ENCODE measurements at places on chromosomes 3 and 15.
A peak's percentile ranks its signal among the peaks of the same experiment; 100 is the strongest.

DNA sequence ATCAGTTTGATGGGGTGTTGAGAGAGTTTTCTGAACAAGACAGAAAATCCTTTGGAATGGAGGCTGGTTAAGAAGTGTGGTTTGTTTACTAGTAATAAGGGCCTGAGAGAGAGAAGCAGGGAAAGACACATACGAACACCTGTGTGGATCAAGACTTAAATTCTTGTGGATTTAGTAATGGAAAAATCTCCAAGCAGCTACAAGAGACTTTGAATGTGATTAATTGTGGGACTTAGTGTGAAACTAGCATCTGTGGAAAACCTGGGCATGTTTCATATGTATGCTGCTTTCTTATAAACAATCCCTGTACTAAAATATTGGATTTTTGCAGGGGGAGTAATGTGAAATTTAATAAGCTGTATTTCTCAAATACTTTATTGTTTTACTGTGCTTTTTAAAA, 399.1 kb downstream of the SI start:
- DNase-seq = no peak

DNA sequence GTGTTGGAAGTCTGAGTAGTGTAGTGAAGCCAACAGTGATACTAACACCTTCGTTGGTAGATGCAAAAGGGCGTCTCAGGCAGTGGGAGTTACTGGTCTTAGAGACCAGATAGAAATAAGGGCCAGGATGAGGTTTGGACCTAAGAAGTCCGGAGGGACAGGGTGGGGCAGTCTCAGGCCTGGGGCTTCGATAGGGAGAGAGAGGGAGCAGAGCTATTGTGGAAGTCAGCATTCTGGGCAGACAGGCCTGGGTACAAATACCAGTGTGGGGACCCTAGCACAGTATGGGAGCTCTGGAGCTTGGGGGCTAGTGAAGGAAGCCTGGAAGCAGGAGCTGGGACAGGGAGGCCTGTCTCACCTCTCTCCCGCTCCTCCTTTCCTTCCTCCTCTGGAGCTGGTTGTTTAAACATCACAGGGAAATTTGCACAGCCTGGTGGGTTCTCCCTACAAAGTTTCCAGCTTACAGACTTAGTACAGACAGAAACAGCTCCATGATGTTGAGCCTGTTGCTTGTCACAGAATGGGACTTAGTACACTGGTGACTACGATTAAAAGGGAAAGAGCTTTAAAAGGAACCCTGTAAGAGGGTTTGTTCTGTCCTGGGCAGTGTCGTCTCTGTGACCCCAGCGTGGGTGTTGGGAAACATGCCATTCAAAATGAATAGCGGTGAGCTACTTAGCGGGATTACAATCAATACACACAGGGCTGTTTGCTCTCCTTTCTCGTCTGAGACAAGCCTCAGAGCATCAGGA, 76.4 kb upstream of the TNFAIP8L3 start:
- DNase-seq = no peak

GRCh38 chr3:30622790-30623189, 16.4 kb downstream of the TGFBR2 start:
- no peak for DNase-seq

GRCh38 chr3:18232317-18232716, 192.8 kb downstream of the SATB1 start:
- DNase-seq = no peak

DNA sequence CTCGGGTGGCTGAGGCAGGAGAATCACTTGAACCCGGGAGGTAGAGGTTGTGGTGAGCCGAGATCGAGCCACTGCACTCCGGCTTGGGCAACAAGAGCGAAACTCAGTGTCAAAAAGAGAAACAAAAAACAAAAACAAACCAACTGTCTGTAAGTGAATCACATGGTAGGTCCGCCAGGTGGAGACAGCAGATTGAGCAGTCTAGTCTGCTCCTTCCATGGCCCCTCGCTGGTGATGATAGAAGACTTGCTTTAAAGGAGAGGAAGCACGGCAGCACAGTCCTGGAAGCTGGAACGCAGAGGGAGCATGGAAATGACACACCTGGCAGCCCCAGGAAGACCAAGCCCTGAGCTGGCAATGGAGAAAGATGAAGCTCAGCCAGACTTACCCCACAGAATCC, 31.4 kb upstream of the MGLL start:
- no peak for DNase-seq

DNA sequence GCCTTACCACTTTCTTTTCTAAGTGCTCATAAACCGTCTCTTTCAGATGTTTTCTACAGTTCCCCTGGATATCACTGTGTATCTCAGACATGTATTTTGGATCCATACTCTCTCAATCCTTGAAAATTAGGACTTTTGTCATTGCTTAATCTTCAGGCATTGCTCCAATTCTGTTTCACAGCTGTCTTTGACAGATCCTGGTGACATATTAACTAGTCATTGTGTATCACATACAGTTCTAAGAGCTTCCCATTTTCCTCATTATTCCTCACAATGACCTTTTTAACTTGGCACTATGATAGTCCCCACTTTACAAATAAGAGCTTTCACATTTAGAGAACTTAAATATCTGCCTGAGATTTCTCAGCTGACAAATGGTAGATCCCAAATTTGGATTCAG, 151.7 kb downstream of the CLSTN2 start:
- no peak for DNase-seq

GRCh38 chr3:168620854-168621253, 525.1 kb upstream of the GOLIM4 start:
- DNase-seq = peak; percentile 33

DNA sequence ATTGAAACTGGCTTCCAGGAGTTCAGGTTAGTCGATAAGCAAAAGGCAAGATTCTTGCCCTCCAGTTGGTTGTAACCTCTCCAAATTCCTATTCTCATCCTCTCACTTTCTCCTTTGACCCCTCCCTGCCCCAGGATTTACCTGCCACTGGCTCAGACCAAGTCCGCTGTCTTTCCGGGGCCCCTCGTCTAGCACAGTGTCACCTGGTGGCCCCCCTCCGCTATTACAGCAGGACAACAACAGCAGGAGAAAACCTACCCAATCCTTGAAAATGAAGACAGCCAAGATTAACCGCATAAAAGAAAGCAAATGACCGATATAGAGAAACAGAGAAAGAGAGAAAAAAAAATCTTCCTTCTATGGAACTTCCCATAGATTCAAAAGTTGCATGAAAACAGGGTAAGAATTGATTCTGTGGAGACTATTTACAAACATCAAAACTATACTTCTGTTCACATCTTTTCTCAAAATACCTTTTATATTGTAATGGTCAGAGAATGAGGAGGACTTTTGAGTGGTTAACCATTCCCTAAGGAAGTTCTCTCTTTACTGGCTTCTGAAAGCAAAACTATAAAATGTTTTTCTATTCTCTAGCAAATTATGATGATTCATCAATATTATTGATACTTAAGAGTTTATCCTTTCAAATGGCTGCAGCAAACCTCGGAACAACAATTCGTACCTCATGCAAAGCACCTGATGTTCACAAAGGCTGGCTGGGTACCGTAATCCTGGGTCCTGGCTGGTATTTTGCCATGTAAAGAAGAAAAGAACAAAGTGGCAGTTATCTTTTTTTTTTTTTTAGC, 10.0 kb upstream of the ST8SIA2 start:
- no peak for DNase-seq

- DNase-seq = no peak
Measured at GRCh38 chr3:29718661-29719065, 437.8 kb downstream of the RBMS3 start.

- DNase-seq = no peak
Measured at GRCh38 chr3:103968131-103968530, 1398.6 kb upstream of the ALCAM start.

- DNase-seq = no peak
Measured at GRCh38 chr3:71728632-71729342, 3.6 kb upstream of the EIF4E3 start.

DNA sequence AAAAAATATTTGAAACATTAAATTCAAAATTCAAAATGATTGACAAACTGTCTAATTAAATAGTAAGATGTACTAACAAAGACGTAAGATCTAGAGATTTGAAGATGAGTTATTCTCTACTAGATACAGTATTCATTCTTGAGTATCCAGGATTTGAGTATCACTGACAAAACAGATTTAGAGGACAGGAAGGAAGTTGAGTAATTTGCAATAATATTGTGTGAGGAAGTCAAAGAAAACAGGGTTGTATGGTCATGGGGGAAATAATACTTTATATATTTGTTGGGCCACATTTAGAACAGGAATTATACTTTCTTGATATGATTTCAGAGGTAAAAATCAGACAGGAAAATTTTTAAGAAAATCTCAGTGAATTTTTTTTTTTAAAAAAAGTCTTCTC, 393.1 kb upstream of the CDIN1 start:
- no peak for DNase-seq

DNA sequence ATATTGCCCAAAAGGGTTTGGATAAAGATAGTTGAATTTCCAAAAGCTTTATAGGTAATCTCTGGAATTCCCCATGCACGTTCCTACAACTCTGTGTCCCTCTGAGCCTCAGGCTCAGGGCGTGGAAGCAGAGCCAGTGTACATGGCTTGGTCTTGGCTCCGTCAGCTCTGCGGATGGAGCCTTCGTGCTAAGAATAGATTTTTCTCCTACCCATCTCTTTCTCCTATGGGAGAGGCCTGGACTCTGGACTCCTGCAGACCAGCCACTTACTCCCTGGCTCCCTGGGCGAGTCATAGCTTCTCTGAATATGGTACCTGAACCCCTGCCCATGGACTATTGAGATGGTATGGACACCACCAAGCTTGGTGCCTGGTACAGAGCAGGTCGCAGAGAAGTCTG, 99.9 kb downstream of the EEFSEC start:
- no peak for DNase-seq

DNA sequence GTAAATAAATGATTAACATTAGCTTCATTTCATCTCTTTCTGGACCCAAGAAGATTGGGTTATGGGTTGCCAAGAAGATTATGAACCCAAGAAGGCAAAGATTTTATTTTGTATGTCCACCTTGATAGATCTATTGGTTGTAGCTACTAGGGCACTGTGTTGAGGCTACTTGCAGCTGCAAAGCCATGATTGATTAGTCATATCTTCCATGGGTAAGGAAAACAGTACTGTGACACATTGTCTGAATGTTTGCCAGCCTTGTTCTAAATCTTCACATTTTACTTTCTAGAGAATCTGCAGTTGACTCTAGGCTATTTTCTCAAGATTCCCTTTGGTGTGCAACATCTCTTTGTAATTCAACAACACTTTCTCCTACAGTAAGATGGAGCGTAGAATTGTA, 229.2 kb upstream of the KCNH8 start:
- DNase-seq = no peak

- DNase-seq = no peak
Measured at GRCh38 chr3:123301331-123302184, 99.8 kb downstream of the SEC22A start.

DNA sequence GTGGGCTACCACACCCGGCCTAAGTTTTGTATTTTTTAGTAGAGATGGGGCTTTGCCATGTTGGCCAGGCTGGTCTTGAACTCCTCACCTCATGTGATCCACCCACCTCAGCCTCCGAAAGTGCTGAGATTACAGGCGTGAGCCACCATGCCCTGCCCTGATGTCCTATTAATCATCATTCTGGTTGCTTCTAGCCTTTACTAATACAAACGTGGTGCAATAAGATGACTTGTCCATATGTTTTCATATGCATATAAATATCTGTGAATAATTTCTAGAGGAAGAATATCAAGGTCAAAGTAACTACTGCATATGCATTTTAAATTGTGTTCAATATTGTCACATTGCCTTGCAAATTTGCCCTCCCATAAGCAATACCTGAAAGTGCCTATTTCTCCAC, 25.5 kb upstream of the PDHB start:
- no peak for DNase-seq

DNA sequence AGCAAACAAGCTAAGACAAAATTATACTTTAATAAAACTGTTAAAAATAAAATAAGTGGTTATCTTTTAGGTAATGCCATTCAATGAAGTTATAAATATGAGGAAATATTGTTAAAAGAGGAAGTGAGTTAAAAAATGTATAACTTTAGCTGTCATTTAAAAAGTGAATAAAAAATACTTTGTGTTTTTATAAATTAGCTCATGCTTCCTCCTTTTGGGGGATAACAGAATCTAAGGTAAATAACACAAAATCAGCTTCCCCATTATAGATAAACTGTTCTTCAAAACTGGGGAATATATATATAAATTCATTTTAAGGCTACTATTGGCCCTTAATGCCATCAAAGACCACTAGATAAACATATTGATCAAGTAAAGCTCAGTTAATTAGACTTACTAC, 113.7 kb upstream of the AADACL2 start:
- DNase-seq = peak; percentile 30

- no peak for DNase-seq
Measured at GRCh38 chr3:84442533-84442932, 516.3 kb upstream of the CADM2 start.

DNA sequence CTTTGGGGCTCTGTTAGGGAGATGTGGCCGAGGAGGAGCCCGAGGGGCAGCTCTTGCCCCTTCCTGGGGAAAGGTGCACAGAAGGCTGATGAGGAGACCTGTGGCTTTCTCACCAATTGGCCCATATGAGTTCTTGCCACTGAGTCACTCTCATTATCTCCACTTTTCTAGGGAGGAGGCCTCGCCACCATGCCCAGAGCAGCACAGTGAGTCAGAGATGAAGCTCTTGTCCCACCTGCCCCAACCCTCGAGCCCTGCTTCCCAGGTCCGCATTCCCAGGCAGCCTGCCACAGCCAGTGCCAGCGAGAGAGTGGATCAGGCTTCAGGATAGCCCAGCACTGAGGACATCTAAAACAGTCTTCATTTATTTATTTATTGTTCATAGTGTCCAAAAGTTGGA, 53.5 kb downstream of the AMOTL2 start:
- DNase-seq = no peak

GRCh38 chr15:52247461-52247860, 48.1 kb downstream of the MYO5C start:
- peak; percentile 34 for DNase-seq

DNA sequence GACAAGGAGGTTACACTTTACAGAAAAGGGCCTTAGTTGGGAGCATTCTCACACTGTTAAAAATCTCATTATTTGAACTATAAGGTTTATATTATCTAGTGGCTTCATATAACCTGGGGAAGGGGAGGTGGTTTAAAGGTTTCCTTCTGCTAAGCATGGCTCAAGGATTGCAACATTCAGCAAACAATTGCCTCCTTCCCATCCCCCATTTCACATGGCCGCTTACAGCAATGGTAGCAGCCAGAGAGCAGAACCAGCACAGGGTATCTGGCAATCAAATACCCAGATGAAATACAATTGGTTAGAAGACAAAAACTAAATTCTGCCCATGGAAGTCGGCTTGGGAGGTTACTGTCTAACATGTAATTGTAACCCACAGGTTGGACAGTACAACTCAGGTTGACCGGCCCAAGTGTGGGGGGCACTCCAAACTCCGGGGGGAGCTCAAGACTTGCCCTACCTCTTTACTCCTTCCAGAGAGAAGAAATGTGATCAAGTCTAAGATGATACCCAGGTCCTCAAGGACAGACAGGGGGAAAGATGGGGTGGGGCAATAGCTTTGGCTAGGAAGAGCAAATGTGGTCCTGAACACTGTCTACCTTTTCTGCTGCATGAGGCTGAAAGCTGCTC, 15.5 kb downstream of the ETV5 start:
- no peak for DNase-seq

DNA sequence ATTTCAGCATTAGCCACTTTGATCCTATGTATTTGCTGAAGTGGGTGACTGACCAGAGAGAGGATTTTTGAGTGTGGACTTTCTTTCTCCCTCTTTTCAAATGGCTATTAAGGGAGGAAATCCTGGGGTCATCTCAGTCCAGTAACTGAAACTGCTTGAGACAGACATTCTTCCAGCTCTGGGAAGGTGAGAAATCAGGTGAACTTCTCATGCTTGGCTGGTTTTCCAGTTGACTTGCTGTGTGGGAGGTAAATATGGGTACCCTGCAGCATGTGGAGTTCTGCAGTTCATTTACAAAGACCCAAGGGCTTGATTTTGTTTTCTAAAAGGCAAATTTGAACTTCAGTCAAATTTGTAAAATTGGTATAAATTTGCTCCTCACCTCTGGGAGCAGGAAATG, 461.1 kb upstream of the TBL1XR1 start:
- DNase-seq = no peak
